Inflammatory macrophage treated with lipopolysaccharide for 4 hours (primary cell): ENCODE measurements at places on chromosomes 5 and 9.

DNA sequence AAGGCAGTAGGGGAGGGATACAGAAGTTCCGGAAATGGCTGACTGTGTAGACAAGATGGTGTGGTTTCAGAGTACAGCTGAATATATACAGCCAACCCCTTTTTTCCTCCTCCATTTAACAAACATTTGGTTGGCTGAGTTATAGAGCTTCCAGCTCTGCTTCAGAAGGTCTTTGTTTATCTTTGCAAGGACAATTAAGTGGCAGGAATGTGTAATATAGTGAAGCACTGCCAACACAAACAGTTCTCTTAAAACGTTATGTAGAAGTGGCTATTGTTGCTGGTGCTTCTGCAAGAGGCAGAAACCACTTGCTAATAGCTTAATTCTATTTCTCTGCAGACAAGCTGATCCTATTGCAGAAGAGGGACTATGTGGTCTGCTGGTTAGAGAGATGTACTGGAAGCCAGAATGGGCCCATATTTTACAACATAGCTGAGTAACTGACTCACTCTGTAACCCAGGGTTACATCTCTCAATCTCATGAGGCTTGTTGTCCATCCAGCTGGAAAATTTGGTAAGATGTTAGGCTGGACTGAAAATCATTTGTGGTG, 62.7 kb upstream of the OSMR start:
- no peak for DNase-seq

DNA sequence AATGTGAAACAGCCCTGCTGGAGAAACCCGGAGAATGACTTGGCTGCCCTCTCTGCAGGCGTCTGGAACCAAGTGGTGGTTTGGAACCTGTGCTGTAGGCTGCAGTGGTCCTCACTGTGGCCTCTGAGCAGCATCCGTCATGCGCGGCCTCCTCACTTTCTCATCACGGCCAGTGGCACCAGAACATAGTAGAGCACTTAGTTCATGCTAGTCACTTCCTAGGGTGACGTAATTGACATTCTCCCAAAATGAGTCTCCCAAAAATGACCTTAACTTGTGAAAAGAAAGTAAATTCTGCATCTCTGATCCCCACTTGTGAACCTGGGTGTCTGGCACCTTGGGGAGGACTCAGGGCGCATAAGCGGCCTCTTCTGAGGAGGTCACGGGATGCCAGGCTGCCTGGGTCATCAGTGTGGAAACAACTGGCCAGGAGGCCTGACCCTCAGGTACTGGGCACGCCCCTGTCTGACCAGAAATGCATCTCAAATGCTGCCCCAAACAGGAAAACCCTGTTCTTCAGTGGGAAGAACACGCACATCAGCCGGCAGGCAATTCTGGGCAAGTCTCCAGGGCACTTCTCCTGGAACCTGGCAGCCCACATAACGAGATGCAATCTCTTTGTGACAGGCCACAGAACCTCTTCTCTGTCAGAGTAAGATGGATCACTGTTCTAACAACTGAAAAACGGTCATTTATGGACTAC, 36.6 kb upstream of the SPTLC1 start:
- no peak for DNase-seq

DNA sequence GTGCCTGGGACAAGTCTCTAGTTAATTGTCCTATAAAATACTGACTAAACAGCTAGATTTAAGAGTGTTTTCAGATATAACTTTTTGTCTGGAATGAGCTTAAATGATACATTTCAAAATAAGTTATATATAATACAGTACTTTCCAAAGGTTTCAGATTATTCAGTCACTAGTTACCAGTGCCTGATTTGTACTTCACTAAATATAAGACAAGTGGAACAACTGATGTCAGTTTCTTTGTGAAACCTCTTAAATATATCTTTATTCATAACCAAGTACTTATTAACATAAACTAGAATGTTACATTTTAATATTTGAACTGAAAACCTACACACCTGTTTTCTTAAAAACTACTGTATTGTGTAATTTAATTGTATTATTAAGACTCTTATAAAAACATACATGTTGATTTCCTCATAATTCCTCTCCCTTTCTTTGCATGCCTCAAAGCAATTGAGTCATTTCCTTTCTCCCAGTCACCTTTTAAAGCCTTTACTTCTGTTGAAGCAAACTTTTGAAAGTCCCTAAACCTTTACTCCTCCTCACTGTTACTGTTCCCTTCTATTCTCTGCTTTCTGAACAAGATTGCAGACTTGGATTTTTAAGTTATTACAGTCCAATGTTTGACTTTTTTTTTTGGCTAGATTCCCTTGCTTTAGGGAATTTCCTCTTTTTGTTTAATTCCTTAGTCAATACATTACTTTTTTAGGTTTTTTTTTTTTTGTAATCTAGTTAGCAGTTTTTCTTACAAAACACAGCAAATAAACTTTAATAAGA, 8.7 kb upstream of the SEMA6A start:
- DNase-seq: no peak

GRCh38 chr5:170525470-170526211, 21.8 kb downstream of the KCNIP1 start:
- DNase-seq: no peak

- no peak for DNase-seq
Observed at GRCh38 chr5:141155540-141156374, 5.9 kb downstream of the PCDHB6 start.

DNA sequence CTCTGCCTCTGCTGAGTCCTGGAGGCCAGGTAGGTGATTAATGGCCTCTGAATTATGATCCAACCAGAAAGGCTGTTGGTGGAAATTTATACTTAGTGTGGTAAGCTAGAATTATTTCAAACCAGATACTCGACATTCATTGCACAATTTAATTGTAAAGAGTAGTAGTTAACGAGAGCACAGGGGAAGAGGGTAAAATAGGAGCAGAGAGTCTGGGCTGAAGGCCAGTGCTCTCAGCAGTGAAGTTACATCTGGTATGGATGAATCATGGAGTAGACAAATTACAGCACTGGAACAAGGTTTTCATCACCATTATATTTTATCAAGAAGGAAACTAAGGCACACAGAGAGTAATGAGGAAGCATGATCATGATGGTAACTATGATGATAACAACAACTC, 92.5 kb downstream of the TLR4 start:
- DNase-seq: no peak

GRCh38 chr9:72680593-72681282, 159.3 kb downstream of the TMC1 start:
- no peak for DNase-seq

DNA sequence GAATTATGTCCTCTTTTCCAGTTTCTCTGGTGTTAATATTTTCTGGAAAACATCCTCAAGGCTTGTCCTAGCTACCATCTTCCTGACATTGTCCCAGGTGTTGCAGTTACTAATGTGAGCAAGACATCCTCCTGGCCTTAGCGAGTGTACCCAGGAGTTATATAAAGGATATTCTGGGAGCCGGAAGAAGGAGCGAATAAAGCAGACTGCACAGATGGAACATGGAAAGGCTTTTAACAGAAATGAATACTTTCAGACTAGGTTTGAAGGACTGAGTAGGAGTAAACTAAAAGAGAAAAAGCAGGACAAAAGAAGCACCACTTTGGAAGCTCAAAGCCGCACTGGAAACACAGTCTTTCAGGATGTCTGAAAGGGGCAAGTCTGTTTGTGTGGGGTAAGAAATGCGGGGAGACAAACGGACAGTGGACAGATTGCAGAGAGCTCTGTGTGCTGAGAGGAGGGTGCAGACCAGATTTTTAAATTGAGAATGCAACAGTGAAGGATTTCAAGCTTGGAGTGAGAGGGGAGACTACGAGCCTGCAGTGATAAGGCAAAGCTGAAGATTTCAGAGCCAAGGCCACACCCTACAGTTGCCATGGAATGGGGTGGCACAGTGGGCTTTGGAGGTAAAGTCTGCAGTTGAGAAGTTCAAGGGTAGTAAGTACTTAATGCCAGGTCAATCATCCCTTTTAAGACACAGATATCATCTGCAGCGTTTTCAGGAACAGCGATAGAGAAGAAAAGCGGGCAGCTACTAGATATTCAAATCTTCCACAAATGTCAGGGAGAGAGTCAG, 94.1 kb upstream of the TAF11L2 start:
- no peak for DNase-seq

GRCh38 chr9:89478821-89479668, 18.9 kb downstream of the SEMA4D start:
- no peak for DNase-seq

GRCh38 chr5:16903480-16904300, 32.4 kb downstream of the MYO10 start:
- DNase-seq: no peak

DNA sequence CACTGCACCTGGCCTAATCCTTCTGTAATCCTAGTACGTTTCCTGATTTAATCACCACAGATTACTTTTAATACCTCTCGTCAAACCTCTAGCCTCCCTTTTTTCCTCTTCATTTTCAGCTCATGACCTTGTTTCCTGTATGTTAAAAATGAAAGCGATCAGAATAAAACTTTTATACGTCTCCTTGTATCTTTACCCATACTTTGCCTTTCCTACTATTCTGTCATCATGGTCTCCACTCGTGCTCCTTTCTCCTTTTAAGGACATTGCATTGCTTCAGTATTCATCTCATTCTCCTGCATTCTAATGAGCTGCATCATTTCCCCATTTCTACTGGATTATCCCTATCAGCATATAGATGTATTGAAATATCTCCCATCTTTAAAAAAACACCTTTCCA, 8.5 kb downstream of the CDC42SE2 start:
- peak; percentile 71 for DNase-seq

DNA sequence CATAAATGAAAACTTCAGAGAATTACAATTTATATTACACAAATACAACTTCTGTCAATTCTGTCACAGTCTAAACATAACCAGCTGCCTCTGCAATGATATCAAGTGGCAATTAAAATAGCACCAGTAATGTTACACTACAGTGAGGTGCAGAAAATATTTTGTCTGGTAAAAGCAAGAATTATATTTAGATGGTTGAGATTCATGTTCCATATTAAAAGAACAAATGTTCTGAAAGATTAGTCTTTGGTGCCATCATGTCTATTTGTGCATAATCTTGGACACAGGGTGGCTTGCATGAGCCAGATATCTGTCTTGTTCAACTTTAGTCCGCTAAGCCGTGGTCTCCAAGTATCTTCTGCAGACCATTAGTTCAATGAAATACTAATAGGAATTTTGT, 29.0 kb upstream of the PRR16 start:
- no peak for DNase-seq

DNA sequence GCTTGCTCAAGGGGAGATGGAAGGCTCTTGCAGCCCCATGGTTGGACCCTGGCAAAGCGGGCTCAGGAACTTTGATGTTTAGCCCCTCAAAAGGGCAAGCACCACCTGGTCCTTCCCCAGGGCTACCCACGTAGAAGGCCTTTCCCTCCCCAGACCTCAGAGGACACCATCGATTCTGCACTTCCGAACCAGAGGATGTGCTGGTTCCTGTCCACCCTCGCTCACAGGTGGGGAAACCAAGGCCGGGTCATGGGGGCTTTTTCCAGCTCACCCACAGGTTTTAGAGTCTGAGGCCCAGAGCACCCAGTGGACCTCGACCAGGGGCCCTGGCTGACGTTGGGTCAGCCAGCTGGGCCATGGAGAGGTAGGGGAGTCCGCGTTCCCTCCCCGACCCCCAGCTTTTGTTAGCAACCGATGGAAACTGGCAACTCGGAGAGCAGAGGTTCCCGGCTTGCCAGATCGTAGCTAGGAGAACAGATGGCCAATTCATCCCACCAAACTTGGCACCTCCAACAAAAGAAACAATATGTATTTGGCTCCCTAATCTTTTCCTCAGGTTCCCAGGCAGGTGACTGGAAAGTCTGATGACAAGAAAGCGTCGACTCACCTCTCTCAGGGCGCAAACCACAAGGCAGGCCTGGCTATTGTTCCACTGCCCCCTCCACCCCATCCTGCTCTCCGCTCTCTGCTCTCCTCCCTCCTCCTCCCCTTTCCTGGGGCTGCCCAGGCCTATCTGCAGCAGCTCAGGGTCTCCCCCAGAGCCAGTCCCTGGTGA, 167.6 kb upstream of the SMIM23 start:
- no peak for DNase-seq

DNA sequence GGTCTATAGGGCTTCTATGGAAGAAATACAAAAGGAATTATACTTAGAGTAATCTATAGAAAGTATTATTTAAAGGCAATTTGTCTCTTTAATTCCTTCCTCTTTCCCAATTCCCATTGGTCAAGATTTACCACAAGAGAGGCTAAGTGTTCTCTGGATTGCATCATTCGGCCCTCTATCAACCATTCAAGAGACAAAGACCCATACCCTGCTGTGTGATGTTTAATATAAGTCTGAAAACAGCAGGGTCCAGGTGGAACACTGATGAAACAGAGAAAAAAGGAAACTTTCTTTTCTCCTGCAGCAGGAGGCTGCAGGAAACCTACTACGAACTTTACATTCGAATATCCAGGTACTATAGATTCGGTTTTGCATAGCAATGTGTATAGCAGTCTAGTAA, 323.4 kb downstream of the CHSY3 start:
- DNase-seq: no peak

DNA sequence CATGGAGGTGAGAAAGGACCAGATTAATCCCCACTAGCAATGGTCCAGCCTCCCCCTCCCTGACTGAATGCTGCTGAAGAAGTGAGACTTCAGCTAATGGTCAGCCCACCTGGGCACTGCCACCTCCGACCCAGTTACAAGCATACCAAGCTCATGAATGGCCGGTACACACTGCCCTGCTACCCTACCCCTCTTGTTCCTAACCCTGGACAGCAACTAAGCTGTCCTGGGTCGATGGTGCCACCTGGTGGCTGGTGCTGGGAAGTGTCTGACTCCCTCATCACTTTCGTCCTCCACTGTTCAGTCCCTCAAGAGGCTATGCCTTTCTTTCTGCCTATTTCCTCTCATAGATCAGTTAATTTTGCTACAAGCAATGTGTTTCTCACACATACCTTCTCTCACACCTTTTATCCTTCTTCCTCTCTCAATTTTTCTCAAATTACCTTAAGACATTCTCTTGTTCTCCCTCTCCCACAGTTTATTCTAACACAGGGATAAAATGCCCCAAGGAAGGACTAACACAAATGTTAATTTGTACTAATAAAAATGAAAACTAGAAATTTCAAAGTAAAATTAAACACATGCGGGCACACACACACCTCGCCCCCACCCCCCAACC, 42.4 kb downstream of the PAX5 start:
- no peak for DNase-seq
